T-helper 22 cell (primary cell): ENCODE measurements at places on chromosomes 5 and 9.

- DNase-seq, result no peak
Measured at GRCh38 chr5:35861718-35862117, 5.0 kb downstream of the IL7R start.

DNA sequence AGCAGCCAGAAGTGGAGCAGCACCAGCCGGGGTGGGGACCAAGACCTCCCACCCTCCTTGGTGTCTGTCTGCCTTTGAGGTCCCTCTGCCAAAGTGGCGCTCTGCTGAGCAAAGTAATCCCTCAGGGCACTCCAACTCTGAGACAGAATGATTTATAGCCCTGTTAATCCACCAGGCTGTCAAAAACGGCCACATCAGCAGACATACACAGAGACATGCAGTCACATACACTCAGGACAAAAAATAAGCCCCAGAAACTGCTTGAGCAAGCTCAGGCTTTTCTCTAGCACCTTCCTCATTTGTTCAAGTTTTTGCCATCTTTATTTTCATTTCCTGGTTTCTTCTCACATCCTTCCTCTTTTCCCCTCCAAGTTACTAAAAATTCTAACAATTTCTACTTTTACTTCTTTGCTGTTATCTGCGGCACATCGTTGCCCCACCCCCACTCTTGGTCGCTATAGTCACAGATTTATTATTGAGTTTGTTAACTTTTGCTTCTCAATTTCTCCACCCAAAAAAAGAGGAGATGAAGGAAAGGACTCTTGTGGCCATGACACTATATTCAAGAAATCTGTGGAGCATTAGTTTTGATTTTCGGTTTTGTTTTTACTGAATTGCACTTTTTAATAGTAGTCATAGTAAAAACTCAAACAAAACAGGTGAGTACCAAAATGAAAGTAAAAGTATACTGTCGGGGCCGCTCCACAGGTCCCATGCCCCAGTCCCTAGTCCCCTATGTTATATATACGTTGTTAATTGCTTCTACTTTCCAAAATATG, 17.4 kb upstream of the ADRB2 start:
- no peak for DNase-seq

DNA sequence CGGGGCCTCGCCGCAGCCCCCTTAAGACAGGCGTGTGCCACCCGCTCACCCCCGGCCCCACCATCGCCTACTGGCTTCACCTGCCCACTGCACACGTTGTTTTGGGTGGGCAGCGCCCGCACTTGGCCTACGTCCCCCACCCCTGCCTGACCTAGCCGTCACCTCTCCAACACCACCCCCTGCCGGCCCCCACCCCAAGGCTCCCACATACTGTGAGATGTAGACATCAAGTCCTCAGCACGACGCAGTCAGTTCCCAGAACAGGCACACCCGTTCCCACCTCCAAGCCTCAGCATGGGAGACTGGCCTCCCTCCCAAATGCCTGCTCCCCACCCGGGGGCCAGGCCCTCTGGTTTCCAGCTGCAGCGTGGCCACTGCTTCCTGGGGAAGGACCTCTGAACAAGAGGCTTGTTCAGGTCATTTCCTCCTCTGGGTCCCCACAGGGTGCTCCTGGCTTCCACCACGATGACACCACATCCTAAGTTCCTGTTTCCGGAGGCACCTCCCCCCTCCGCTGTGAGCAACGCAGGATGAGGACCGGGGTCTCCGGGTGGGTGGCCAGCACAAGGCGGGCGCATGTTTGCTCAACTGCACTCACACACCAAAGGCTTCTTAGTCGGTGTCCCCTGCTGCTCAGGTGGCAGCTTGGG, 11.3 kb downstream of the DBN1 start:
- no peak for DNase-seq

DNA sequence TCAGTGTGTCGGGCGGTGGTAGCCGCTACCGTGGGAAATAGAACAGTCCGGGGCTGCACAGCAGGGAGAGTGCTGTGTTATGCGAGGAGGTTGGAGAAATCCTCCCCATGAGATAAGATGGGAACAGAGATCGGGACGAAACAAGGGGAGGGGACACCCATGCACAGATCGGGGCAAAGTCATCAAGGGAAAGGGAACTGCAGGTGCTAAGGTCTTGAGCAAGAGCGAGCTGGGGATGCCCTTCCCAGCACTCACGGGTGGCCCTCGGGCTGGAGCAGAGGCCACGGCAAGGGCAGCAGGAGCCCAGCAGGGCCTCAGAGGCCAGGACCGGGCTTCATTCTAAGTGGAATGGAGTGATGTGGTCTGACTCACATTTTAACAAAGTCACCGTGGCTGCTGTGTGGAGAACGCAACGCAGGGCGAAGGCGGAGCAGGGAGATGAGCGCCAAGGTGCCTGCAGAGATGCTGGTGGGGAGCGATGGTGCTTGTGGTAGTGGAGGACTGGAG, 7.7 kb downstream of the IL13 start:
- DNase-seq, result no peak

DNA sequence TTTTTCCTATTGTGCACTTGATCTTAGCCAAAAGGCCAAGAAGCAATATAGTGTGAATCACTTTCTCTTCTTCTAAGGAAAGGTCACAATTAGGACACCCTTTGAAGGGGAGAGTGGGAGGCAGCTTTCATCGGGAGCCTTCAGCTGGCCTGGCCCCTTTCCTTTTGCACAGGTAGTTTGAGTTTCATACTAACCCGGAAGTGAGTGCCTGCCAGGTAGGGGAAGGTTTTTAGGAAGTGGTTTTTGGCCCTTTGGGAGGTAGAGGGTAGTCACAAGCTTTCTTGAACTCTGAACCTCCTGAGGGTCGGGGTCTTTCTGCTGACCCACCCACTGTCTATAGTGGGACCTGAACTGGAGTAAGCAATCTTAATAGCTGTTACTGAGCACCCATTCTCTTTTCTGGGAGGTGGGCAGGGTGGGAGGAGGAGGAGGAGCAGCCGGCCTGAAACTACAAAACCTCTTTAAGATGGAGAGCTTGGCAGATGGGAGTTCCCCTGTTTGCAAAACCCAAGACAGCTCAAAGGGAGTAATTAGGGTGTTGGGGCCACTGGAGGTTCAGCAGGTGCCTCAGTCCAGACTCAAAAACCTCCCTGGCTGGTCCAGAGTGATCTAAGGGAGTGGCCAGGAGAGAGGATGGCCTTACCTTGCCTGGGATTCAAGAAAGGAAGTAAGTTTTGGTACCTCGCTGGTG, 6.0 kb downstream of the LARP1 start:
- no peak for DNase-seq

- DNase-seq, result no peak
Measured at GRCh38 chr9:33465096-33465495, 8.6 kb downstream of the NOL6 start.
